ENCODE measurements at places on chromosomes 4 and X. TPM values are rescaled to one million over a fixed set of nuclear protein-coding genes. Genes with fewer than 3 reads are reported as not detected.

Gene UCP1
- polyA plus RNA-seq = not detected

Gene CYSLTR1
- polyA plus RNA-seq = 26.9 TPM

Gene SMS
- polyA plus RNA-seq = 74.7 TPM

Gene ZNF185
- 2.7 TPM for polyA plus RNA-seq

Gene YIPF7
- not detected for polyA plus RNA-seq

Gene CITED1
- polyA plus RNA-seq = 0.58 TPM

Gene SPANXN3
- not detected for polyA plus RNA-seq

Gene TRPC3
- not detected for polyA plus RNA-seq

Gene TNMD
- polyA plus RNA-seq = not detected

Gene CSTF2
- polyA plus RNA-seq = 9.5 TPM

Gene FGFR3
- polyA plus RNA-seq = not detected

Gene IL2RG
- polyA plus RNA-seq = 1,405 TPM

Gene SERTM2
- polyA plus RNA-seq = not detected

Gene MGARP
- 0.52 TPM for polyA plus RNA-seq

Gene CLCN3
- polyA plus RNA-seq = 13.9 TPM

Gene GAGE12H
- polyA plus RNA-seq = not detected

Gene MXRA5
- polyA plus RNA-seq = not detected

Gene NXF2B
- polyA plus RNA-seq = not detected

Gene PRSS12
- 0.03 TPM for polyA plus RNA-seq

Gene RHOH
- 266 TPM for polyA plus RNA-seq

Gene FMR1NB
- not detected for polyA plus RNA-seq

Gene KCND1
- polyA plus RNA-seq = 1.0 TPM

Gene YY2
- 0.71 TPM for polyA plus RNA-seq

Gene CXorf65
- polyA plus RNA-seq = 7.4 TPM

Gene FRG2
- polyA plus RNA-seq = not detected
